Brain pericyte (primary cell): ENCODE measurements at places on chromosomes 13 and 19.

DNA sequence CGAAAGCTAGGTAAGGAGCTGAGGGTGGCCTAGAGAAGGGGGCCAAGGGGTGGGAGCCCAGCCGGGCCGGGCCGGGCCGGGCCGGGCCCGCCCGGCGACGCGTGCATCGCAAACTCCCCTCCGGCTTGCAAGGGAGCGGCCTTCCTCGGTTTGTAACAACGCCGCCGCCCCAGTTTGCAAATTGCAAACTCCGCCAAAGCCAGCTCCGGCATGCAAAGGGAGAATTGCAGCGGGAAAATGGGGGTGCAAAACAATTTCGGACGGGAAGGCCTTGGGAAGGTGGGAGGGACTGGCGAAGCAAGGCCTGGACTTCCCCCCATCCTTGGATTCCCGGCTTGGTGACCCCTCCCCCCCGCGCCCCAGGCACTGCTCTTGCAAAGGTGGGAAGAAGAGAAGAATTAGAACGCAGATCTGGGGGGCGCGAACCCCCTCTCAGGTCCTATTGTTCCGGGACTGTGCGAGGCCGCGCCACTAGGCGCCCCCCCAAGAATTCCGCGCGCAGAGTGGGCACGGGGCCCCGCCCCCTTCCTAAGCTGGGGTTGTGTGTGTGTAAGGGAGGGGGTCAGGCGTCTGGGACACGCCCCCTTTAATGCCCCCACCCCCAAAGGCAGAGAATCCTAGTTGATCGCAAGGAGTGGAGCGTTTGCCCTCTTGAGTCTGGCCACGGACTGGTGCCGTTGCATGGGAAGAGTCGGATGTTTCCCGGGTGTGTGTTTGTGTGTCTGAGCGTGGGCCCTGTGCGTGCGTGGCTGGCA lies 926 bp downstream of the PRR12 start:
- DNase-seq = no peak

DNA sequence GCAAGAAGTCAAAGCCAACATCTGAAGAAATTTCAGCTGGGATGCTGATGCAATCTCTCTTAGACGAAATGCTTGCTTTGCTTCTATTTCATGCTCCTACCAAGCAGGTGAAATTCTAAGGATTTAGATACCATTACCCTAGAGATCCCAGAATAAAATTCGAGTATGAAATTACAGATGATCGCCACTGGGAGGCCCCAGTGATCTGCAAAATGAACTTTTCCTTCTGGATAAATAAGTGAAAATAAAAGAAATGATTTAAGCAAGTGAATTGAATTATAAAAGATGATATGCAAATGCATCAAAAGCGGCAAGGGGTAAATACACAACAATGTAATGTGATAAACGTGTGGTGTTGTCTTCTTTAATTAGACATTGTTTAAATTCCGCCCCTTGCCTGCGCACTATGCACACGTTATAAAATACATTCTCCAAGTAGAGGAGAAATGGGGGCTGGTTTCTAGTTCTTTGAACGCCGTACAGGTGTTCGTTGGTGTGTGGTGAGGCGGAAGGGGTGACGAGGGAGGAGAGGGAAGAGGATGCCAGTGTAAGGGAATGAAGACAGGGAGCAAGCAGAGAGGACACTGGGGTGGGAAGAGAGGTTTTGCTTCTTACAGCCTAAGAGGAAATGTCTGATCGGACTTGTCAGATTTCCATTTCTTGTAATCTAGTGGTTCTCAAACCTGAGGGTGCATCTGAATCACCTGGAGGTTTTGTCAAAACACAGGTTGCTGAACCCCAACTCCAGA lies 58.0 kb downstream of the ERCC5 start:
- DNase-seq = no peak

GRCh38 chr13:59570204-59570603 lies 593.5 kb downstream of the DIAPH3 start:
- no peak for DNase-seq

GRCh38 chr13:23995283-23996073 lies 98.2 kb upstream of the C1QTNF9B start:
- DNase-seq = no peak

DNA sequence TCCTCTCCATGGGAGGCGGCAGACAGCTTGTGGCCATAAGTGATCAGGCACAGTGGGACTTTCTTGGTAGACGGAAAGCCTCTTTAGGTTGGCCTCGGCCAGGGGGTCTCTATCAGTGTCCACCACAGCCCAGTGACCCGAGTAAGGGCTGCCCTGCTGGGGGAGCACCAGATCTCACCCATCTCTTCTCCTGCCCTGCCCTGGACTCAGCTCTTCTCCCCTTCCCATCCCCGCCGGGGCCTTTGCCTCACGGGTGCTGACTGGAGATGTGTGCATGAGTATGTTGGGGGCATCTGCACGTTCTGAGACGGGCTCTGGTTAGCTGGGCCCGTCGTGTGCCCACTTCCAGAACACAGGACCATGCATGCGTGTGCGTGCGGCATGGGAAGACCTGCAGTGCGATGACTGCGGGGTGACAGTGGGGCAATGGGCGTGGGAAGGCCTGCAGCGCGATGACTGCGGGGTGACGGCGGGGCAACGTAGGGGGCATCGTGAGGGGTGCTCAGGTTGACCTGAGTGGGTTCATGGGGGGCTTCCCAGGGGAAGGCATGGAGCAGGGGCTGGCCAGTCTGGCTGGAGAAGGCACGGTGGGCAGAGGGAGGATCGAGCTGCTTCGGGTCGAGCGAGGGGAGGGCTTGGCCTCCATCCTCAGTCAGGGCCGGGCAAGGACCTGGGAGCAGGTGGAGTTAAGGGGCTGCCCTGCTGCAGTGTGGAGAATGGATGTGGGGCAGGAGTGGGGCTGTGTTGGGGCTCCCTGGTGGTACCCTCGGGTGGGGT lies 15.9 kb downstream of the EPN1 start:
- no peak for DNase-seq

DNA sequence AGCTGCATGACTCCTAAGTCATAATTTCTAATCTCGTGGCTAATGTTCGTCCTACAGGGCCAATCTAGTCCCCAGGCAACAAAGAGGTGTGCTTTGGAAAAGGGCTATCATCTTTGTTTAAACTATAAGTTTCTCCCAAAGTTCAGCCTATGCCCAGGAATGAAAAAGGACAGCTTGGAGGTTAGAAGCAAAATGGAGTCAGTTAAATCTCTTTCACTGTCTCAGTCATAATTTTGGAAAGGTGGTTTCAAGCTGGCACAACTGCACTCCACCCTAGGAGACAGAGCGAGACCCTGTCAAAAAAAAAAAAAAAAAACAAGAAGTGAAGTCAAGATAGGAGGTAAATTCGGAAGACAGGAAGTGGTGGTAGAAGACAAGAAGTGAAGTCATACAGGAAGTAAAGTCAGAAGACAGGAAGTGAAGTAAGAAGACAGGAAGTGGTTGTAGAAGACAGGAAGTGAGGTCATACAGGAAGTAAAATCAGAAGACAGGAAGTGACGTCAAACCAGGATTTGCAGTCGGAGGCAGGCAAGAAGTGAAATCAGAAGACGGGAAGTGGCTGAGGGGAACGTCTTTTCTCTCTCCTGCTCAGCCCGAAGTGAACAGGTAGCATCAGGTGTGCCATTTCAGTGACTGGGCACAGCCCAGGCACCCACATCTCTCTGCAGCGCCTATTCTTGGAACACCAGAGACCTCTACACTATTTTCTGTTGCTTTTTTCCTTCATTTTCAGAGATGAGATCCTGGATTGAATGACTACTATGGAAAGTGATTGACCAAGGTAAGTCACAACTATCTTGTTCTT lies 32.2 kb downstream of the GP6 start:
- DNase-seq = no peak

GRCh38 chr13:19810996-19811881 lies 28.5 kb upstream of the PSPC1 start:
- no peak for DNase-seq

DNA sequence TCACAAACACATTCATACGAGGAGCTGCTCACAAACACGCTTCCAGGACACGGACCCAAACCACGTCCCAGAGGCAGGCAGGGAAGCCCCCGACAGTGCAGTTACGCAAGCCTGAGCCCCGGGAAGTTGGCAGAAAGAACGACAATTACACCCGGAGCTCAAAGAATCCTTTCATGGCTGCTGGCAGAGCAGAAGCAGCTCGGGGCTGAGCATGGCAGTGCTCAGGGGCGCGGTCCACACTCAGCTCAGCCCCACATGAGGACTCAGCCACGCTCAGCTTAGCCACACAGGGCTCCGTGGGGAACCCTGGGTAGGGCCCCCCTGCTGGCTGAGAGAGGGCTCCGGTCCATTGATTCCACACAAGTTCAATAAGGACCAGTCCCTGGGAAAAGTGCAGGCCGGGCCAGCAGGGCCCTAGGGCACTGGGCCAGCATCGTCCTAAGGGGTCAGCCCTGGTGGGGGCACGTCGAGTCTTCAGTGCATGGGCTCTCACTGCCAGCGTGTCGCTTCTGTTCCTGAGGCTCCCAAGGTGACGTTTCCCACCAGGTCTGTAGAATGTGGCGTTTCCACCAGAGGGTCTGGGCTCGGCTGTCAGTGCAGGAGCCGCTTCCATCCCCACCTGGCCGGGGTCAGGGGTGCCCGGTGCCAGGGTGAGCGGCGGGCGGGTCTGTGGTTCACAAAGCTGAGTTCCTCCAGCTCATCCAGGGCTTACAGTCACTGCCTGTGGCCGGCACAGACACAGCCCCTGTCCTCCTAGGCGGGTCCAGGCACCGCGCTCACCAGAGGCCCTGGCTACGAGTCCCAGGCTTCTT lies 23.1 kb downstream of the GAS6 start:
- no peak for DNase-seq

DNA sequence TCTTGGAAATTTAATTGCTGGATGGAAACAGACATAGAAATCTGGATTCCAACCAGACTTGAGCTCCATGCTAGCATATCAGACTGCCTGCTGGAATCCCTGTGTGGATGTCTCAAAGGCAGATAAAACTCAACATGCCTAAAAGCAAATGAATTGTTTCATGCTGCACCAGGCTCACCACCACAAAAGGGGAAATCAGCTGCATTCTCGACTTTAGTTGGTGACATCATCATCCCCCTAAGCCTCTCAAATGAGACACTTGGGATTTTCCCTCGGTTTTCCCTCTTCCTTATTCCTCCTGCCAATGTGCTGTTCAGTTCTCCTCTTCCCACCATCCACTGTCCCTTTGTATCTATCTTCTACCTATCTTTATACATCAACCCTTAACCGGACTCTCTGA lies 134.3 kb downstream of the ZDHHC20 start:
- no peak for DNase-seq

DNA sequence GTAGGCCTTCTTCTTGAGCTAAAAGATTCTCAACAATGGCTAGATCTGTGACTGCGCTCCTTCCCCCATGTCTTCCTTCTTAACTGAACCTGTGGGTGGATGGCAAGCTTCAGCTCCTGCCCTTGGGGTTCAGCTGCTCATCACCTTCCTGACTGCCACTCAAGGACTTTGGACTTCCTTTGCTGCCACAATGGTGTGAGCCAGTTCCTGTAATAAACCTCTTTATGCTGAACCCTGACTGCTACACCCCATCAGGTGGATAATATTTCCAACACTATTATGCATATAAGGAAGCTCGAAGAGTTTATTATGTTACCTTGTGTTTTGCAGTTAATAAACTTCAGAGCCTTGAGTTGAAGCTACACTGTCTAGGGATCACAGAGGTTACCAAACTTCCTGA lies 208.9 kb upstream of the SLC10A2 start:
- DNase-seq = no peak

GRCh38 chr19:49549045-49549444 lies 21.2 kb downstream of the RCN3 start:
- DNase-seq = no peak

- no peak for DNase-seq
Measured at GRCh38 chr13:109207622-109208021, 578.2 kb downstream of the MYO16 start.

GRCh38 chr13:24995225-24995804 lies 100.6 kb upstream of the PABPC3 start:
- no peak for DNase-seq

GRCh38 chr13:60335531-60335930 lies 61.5 kb upstream of the TDRD3 start:
- no peak for DNase-seq

DNA sequence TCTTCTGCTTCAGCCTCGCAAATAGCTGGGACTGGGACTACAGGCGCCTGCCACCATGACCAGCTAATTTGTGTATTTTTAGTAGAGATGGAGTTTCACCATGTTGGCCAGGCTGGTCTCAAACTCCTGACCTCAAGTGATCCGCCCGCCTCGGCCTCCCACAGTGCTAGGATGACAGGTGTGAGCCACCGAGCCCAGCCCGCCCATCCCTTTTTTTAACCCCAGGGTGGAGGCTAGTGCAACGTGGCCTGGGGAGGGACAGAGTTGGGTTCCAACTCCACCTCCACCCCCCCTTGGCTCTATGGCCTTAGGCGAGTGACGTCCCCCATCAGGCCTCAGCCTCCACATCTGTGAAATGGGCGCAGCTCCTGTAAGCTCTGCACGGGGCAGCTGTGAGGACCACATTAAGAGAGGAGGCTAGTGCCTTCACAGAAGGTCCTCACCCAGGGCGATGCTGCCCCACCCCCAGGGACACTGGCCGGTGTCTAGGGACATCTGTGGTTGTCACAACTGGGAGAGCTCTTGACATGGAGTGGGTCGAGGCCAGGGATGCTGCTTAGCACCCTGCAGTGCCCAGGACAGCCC lies 37.7 kb downstream of the SMIM24 start:
- DNase-seq = no peak

- no peak for DNase-seq
Measured at GRCh38 chr13:101575581-101575980, 123.1 kb downstream of the ITGBL1 start.

DNA sequence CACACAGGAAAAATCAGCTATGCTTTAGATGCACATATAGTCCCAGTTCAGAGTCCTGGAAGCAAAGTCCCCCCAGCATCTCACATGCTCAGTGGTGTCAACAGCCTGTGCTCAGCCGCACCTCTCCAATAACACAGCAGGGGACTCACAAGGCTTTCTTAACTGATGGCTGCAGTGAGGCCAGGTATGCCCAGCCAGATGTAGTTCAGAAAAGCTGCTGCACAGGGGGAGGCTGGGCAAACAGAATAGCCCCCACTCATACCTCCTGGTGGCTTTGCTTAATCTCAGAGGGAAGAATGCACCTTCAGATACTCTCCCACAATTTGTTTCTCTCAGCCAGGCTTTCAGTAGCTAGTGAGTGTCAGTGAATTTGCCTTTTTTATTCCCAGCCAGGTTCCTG lies 33.4 kb downstream of the FAM124A start:
- DNase-seq = no peak

- DNase-seq = no peak
Measured at GRCh38 chr19:10404888-10405820, 1.8 kb upstream of the CDC37 start.
